CD4-positive, alpha-beta T cell treated with Interleukin-17A for 4 hours (primary cell): ENCODE measurements at places on chromosomes 16 and 17.

DNA sequence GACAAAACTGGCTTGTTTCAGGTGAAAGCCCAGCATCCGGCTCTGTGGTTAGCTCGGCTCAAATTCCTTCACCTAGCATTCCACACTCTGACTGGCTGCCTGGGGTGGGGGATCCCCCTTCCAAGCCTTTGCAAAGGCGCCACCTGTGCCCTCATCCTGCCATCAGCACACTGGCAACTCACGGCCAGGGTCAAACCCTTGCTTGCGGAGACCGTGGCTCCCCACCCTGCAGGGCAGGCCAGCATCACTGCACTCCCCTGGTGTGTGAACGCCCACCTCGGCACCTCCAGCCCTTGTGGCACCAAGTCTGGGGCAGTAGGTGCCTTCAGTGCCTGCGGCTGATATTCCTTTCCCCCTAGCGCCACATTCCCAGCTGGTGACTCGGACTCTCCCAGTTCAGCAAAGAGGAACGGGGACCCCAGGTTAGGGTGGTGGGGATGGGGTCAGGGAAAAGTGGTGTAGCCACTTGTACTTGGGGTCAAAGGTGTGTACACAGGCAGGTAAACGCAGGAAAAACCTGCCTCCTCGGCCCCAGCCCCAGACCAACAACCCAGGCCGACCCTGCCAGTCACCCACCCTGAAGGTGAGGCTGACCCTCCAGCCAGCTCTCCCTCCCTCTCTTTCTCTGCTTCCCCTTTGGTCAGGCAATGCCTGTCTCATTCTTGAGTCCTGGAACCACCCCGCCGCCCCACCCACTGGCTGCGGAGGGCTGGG is 1.1 kb downstream of the FLII start:
- DNase-seq = peak; percentile 37

GRCh38 chr16:19338335-19338734 is 52.8 kb downstream of the CLEC19A start:
- no peak for DNase-seq

GRCh38 chr17:44121997-44122815 is 1.2 kb downstream of the HDAC5 start:
- no peak for DNase-seq

DNA sequence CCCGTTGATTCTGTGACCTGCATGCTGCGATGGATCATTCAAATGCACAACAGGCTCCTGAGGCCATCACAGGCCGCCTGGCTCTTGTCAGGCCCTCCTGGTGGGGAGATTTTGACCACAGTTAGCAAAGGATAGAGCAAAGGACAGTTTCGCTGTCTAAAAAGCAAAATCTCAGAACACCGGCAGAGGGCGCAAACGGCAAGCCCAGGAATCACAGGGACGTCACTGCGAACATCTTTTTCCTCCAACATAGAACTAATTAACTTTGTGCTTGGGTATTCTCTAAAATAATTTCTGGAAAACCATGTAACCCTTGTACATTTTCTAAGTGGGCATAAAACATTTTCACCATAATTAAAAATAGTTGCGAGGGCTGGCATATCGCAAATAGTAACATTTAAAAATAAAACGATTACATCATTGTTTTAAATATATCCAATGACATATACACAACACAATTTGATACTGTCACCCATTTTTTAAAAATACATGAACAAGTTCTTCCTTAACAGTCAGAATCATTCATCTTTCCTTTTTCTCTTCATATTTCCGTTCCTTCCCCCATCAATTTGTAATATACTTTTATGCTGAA is 19.7 kb upstream of the SLC47A1 start:
- DNase-seq = peak; percentile 79

DNA sequence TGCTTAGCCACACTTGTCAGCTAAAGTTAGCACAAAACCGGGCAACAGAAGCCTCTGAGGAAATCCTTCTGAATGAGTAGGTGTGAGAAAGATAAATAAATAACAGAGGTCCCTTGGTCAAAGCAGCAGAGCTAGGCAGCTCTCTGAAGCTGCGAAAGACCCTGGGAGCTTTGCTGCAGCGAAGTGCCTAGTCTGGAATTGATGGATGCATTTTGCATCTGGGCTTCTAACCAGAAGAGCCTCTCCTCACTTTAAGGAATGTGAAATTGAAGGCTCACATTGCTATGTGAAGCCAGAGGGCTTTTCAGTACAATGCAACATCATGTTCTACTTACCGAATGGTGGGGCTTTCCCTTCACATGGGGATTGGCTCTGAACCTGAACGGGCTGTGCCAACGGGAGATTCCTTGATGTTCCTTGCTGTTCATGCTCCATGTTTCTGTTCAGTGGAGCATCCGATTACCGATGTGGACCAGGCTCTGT is 274.6 kb downstream of the HS3ST3B1 start:
- no peak for DNase-seq

- DNase-seq = no peak
Observed at GRCh38 chr17:62566996-62567578, 60.4 kb upstream of the MRC2 start.

GRCh38 chr17:38926293-38927070 is 1.1 kb downstream of the LASP1NB start:
- no peak for DNase-seq

- DNase-seq = no peak
Observed at GRCh38 chr16:48829336-48830310, 219.6 kb upstream of the N4BP1 start.

DNA sequence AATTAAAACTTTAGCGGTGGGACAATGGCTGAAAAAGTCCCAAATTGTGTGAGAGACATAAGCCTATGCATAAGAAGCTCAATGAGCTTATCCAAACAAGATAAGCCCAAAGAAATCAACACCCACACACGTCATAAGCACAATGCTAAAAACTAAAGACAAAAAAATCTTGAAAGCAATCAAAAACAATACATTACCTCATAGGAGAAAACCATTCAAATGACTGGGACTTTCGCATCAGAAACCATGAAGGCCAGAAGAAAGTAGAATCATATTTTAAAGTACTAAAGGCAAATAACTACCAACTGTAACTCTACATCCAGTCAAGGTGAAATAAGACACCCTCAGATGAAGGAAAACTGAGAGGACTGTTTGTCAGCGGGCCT is 50.2 kb downstream of the ZCCHC14 start:
- DNase-seq = no peak

- no peak for DNase-seq
Observed at GRCh38 chr16:76756951-76757350, 434.0 kb upstream of the MON1B start.

- DNase-seq = peak; percentile 84
Observed at GRCh38 chr16:27169511-27170071, 33.7 kb upstream of the KDM8 start.

GRCh38 chr16:88633684-88634140 is 4.7 kb upstream of the IL17C start:
- peak; percentile 53 for DNase-seq

DNA sequence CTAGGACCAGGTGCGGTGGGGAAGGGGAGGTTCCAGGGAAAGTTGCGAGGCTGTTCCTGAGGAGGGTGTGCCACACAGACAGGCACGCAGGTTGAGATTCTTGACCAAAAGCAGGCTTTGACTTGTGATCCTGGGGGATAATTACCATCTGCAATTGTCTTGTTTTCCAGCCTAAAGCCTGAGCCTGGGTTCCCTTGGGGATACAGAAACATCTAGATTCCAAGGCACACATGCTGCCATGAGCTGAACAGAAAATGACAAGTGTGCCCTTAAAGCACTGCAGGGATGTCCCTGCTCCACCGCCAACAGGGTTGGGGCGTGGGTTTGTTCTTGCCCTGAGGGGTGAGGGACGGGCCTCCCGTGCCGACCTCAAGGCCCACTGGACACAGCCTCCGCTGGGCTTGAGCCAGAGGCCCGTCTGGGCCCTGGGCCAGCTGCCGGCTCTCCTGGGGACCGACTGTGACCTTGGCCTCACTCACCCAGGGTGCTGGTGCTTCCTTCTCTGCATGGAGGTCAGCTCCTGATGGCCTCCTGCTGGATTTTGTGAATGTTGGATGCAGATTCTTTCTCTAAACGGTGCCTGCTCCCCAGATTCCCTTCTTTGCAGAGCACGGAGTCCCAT is 14.0 kb downstream of the CA5A start:
- no peak for DNase-seq

DNA sequence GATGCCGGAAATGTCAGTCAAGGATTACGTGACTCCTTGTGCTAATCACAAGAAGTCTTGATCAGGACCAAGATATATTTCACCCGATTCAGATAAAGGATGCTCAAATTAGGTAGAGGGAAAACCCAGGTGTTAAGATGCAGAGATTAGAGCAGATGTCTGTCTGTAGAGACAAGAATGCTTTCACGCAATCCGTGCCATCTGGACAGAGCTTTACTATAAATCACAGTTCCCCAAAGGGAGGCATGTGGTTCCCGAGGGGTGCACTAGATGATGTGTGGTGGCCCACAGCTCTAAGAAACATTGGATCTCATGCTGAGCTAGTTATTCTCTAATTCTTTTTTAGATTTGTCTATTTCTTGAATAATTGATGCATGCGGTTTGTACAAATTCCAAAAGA is 9.8 kb upstream of the MAP3K14 start:
- no peak for DNase-seq

DNA sequence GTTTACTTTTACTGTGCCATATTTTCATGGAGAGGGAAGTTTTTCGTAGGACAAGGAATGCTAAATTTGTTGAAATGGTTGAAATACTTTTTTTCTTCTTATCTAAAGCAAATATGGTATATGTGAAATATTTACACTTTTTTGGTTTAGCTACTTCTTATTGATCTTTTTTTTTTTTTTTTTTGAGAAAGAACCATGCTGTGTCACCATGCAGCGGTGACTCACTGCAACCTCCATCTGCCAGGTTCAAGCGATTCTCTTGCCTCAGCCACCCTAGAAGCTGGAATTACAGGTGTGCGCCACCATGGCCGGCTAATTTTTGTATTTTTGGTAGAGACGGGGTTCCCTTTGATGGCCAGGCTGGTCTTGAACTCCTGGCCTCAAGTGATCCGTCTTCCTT is 100.5 kb downstream of the FTO start:
- DNase-seq = no peak

GRCh38 chr16:22427556-22427955 is 53.1 kb upstream of the CDR2 start:
- DNase-seq = no peak

- DNase-seq = no peak
Observed at GRCh38 chr16:19316846-19317245, 31.3 kb downstream of the CLEC19A start.
